ENCODE measurements at places on chromosomes 5 and 9. TPM values are rescaled to one million over a fixed set of nuclear protein-coding genes. Genes with fewer than 3 reads are reported as not detected.

GRCh38 chr5:29218138-29218537 lies 1975.3 kb upstream of the CDH6 start:
- H3K4me3 ChIP-seq = no peak overlapping the region
- no peaks in the 10 kb centered on the region for H3K36me3 ChIP-seq
- no peak overlapping the region for H3K27ac ChIP-seq

DNA sequence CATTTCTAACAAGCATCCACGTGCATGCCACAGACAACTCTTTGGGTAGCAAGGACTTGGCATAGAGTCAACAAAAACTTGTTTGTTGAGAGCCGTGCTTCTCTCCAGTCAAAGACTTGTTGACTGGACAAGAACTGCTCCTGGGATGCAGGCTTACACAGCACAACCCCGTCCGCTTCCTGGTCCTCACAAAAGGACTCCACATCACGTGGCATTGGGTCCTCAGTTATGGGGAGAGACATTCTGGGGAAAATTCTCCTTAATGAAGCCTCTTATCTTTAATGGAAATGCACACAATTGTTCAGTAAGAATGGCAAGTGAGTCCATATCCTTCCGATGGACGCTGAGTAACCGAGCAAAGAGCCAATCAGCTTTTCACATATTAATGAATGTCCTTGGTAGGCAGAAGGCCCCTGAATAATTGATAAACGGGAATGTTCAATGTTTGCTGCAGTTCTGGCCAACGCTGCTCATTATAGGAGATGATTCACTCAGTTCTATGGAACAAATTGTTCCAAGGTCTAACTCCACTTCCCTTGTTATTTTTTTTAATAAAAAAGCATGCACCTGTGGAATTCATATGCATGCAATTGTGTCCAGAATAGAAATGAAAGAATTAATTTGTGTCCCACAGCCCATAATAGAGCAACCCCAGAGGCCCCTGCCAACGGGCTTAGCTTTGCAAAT lies 97.0 kb upstream of the ZNF366 start:
- DNase-seq = no peak
- no peak overlapping the region for H3K4me3 ChIP-seq
- H3K27me3 ChIP-seq = peaks cover 7% of the 10 kb centered on the region
- H3K27ac ChIP-seq = no peak overlapping the region
- no peaks in the 10 kb centered on the region for H3K36me3 ChIP-seq

DNA sequence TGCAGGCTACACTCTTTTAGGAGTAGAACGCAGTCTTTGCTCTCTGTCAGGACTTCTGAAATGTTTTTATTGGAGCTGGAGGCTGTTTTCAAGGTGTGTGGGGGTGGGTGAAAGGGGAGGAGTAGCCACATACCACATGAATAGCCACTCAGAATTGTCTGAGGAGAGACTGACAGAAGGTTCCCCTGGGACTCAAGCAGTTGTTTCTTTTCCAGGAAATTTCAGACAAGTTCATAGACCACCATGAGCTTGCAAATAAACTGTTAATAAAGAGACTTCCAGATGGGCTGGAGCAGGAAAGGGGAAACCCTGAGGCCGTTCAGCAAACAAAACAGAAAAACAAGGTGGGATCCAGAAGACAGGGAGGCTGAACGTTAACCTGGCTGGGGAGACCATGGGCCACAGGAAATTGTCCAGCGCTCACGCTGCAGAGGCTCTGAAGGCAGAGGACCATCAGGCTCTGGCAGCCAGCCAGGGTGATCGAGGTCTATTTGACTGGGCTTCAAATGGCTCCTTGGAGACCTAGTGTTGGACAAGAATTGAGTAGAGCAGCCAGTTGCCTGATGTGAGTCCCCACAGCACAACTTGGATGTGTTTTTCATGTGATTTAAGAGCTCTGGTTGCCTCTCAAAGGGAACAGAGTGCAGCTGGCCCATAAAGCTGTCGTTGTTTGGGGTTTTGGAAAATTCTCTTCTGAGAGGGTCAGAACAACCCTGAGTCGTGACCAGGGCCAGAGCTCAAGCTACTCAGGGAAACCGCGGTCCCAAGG lies 159.2 kb upstream of the RAI14 start:
- H3K27me3 ChIP-seq = peaks cover 2% of the 10 kb centered on the region
- H3K36me3 ChIP-seq = no peaks in the 10 kb centered on the region
- no peak overlapping the region for H3K27ac ChIP-seq

DNA sequence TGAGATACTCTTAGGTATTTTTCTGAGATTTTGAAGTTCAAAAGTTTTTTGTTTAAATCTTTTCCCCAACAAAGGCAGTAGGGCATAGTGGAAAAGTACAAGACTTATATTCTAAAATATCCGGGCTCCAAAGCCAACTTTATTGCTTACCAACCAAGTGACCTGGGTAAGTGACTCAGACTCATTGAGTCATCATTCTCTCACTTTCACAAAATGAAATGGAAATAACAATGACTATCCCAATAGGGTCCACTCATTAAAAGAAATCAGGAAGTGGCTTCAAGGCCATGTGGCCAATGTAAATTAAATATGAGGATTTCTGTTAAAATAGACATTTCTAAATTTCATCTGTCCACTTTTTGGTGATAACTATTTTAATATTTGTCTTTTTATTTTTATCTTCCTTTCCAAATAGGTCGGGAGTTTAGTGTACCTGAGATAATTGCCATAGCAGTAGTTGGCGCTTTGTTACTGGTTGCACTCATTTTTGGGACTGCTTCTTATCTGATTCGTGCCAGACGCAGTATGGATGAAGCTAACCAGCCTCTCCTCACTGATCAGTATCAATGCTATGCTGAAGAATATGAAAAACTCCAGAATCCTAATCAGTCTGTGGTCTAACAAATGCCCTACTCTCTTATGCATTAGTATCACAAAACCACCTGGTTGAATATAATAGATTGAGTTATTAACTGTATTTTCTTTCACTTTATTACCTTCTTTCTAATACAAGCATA lies 15.5 kb downstream of the TYRP1 start:
- H3K27ac ChIP-seq = no peak overlapping the region
- DNase-seq = no peak

DNA sequence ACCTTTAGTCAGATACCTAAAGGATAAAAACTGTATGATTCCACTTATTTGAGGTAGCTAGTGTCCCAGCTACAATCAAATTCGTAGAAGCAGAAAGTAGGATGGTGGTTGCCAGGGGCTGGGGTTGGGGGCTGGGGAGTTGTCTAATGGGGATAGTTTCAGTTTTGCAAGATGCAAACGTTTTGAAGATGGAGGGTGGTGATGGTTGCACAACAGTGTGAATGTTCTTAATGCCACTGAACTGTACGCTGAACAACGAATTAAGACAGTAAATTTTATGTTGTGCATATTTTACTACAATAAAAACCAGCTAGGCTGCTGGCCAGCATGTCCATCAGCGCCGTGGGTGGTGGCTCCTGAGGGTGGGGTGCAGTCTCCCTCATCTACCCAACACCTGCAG lies 137.8 kb downstream of the GADD45G start:
- no peaks in the 10 kb centered on the region for H3K27me3 ChIP-seq
- H3K4me3 ChIP-seq = peak overlapping the region; percentile 70
- H3K27ac ChIP-seq = peak overlapping the region; percentile 46
- no peak for DNase-seq
- H3K36me3 ChIP-seq = no peaks in the 10 kb centered on the region

- H3K27ac ChIP-seq = no peak overlapping the region
- no peak overlapping the region for H3K4me3 ChIP-seq
- H3K27me3 ChIP-seq = no peaks in the 10 kb centered on the region
- H3K4me1 ChIP-seq = no peaks in the 10 kb centered on the region
Observed at GRCh38 chr5:164727012-164727411, 1221.6 kb downstream of the MAT2B start.

PCSK5 gene
- 14.7 TPM for polyA plus RNA-seq
